Breast epithelium (tissue), 4 donors: ENCODE measurements at places on chromosomes 13 and 19. TPM values are rescaled to one million over a fixed set of nuclear protein-coding genes. Genes with fewer than 3 reads are reported as not detected.

DNA sequence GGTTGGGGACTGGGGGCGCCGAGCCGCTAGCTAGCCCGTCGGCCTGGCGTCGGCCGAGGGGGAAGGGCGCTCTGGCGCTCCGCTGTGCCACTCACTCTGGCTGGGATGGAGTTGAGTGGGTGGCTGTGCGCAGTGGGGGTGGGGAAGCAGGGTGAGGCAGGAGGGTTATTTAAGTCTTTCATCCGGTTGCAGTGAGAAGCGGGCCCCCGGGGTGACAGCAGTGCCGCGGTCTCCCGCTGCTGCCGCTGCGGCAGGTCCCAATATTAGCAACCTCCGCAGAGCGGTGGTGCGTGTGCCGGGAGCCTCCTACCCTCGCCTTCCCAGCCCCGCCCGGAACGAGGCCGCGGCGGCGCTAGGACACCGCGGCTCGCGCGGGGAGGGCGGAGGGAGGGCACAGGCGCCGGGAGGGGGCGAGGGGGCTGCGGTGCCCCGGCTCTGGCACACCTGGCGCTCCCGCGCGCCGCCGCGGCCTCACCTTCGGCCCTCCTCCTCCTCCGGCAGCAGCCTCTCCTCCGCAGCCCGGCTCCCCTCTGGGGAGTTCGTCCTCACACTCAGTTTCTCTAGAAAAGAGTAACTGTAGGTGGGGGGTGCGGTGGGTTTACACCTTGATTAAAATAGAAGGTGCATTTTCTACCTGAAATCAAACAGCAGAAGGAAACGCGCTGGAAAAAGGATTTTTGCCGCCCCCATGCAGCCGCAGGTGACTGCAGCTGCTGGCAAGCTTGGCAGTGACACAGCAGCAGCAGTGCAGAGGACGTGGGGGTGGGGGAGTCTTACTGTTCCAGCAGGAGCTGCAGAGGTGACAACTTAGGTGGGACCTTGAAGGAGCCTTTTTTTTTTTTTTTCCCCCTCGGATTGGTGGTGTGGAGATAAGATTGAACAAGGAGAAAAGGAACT is 4.5 kb downstream of the FGF9 start:
- peak overlapping the region; percentile 58 for H3K4me3 ChIP-seq
- H3K27ac ChIP-seq: no peak overlapping the region
- peaks cover 9% of the 10 kb centered on the region for H3K4me1 ChIP-seq
- H3K27me3 ChIP-seq: peaks cover 52% of the 10 kb centered on the region

DNA sequence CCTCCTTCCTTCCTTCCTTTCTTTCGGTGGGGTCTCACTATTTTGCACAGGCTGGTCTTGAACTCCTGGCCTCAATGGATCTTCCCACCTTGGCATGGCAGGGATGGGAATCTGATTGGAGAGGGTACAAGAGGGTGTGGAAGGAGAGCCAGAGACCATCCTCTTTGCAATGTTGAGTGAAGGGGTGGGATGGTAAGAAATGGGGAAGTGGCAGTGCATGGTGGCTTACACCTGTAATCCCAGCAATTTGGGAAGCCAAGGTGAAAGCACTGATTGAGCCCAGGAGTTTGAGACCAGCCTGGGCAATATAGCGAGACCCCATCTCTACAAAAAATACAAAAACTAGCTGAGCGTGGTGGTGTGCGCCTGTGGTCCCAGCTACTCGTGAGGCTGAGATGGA is 5.5 kb downstream of the BLOC1S3 start:
- no peak for DNase-seq
- no peaks in the 10 kb centered on the region for H3K36me3 ChIP-seq
- no peak overlapping the region for H3K27ac ChIP-seq
- H3K27me3 ChIP-seq: no peaks in the 10 kb centered on the region
- H3K4me3 ChIP-seq: no peak overlapping the region

DNA sequence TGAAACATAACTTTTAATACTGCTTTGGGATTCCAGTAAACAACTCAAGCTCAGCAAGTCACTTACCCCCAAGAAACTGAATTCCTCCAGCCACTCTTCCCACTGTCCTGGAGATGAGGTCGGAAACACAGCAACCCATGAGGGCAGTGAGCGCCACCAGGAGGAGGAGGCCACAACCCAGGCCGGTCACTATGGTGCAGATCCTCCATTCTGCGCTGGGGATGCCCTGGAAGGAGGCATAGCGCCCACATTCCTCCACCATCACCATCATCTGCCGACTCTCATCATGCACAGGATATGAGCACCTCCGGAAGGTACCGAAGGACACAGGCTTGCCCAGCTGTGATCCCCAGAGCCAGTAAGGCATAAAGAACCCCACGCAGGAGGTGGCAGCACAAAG is 2.2 kb downstream of the LHFPL6 start:
- no peaks in the 10 kb centered on the region for H3K27me3 ChIP-seq
- no peaks in the 10 kb centered on the region for H3K4me1 ChIP-seq
- H3K4me3 ChIP-seq: peak overlapping the region; percentile 97
- DNase-seq: no peak
- H3K36me3 ChIP-seq: no peaks in the 10 kb centered on the region

- DNase-seq: no peak
- H3K4me1 ChIP-seq: no peaks in the 10 kb centered on the region
- H3K36me3 ChIP-seq: no peaks in the 10 kb centered on the region
- H3K27me3 ChIP-seq: no peaks in the 10 kb centered on the region
- H3K27ac ChIP-seq: no peak overlapping the region
Measured at GRCh38 chr13:106274551-106275203, 260.8 kb downstream of the EFNB2 start.

- no peak overlapping the region for H3K27ac ChIP-seq
- no peak for DNase-seq
- no peaks in the 10 kb centered on the region for H3K36me3 ChIP-seq
- H3K27me3 ChIP-seq: no peaks in the 10 kb centered on the region
- H3K4me3 ChIP-seq: no peak overlapping the region
Measured at GRCh38 chr13:59259165-59260000, 904.3 kb downstream of the DIAPH3 start.

- H3K4me1 ChIP-seq: no peaks in the 10 kb centered on the region
- no peaks in the 10 kb centered on the region for H3K36me3 ChIP-seq
- no peak for DNase-seq
- no peak overlapping the region for H3K4me3 ChIP-seq
- H3K27me3 ChIP-seq: no peaks in the 10 kb centered on the region
Measured at GRCh38 chr13:48879432-48879831, 96.3 kb upstream of the FNDC3A start.

- no peaks in the 10 kb centered on the region for H3K4me1 ChIP-seq
- DNase-seq: no peak
- no peaks in the 10 kb centered on the region for H3K27me3 ChIP-seq
- no peaks in the 10 kb centered on the region for H3K36me3 ChIP-seq
Measured at GRCh38 chr19:12232961-12233360, 61.7 kb downstream of the ZNF44 start.

GRCh38 chr13:106369858-106370257 is 165.6 kb downstream of the EFNB2 start:
- no peak overlapping the region for H3K27ac ChIP-seq
- H3K4me1 ChIP-seq: no peaks in the 10 kb centered on the region
- no peaks in the 10 kb centered on the region for H3K36me3 ChIP-seq
- no peaks in the 10 kb centered on the region for H3K27me3 ChIP-seq
- H3K4me3 ChIP-seq: no peak overlapping the region

- no peaks in the 10 kb centered on the region for H3K4me1 ChIP-seq
- H3K36me3 ChIP-seq: no peaks in the 10 kb centered on the region
- no peak overlapping the region for H3K27ac ChIP-seq
- no peak for DNase-seq
- H3K4me3 ChIP-seq: no peak overlapping the region
Measured at GRCh38 chr13:26695360-26695705, 65.3 kb downstream of the GPR12 start.

DNA sequence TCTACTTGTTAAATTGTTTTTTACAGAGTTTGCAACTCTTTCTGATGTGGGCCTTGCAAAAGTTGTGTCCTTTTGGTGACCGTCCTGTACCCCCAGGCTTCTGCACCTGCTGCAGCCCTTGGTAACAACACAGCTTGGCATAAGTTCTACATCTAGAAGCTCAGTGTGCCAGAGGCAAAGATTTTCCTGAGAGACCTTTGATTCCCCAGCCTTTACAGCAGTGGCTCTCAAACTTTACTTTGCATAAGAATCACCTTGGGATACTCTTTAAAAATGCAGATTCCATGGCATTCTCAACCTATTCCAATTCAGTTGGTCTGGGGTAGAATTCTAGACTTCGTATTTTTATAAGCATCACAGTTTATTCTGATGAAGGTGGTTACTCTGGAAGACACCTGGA is 260.9 kb downstream of the DCT start:
- no peak overlapping the region for H3K27ac ChIP-seq
- no peak overlapping the region for H3K4me3 ChIP-seq
- DNase-seq: no peak
- H3K27me3 ChIP-seq: no peaks in the 10 kb centered on the region
- H3K36me3 ChIP-seq: no peaks in the 10 kb centered on the region

GRCh38 chr19:27765397-27765796 is 1447.6 kb downstream of the UQCRFS1 start:
- H3K27ac ChIP-seq: no peak overlapping the region
- H3K36me3 ChIP-seq: no peaks in the 10 kb centered on the region
- H3K4me3 ChIP-seq: no peak overlapping the region
- H3K4me1 ChIP-seq: no peaks in the 10 kb centered on the region
- no peak for DNase-seq
- no peaks in the 10 kb centered on the region for H3K27me3 ChIP-seq

DNA sequence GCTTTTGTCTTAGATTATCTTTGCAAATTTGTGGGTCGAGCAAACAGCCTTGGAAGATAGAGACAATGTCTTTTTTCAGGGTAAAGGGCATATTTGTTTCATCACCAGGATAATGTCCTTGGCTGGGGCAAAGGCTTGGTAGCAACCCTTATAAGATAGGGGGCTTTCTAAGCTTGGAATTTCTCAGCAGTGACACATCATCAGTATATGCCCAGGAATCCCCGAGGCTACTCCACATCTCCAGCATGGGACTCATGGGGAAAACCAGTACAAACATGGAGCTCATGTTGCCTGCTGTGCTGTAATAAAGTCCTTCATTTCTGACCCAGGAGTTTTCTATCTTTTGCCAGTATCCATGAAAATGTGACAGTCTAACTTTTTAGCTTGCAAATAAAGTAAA is 77.1 kb downstream of the DCLK1 start:
- DNase-seq: no peak
- no peaks in the 10 kb centered on the region for H3K27me3 ChIP-seq
- H3K36me3 ChIP-seq: no peaks in the 10 kb centered on the region

DNA sequence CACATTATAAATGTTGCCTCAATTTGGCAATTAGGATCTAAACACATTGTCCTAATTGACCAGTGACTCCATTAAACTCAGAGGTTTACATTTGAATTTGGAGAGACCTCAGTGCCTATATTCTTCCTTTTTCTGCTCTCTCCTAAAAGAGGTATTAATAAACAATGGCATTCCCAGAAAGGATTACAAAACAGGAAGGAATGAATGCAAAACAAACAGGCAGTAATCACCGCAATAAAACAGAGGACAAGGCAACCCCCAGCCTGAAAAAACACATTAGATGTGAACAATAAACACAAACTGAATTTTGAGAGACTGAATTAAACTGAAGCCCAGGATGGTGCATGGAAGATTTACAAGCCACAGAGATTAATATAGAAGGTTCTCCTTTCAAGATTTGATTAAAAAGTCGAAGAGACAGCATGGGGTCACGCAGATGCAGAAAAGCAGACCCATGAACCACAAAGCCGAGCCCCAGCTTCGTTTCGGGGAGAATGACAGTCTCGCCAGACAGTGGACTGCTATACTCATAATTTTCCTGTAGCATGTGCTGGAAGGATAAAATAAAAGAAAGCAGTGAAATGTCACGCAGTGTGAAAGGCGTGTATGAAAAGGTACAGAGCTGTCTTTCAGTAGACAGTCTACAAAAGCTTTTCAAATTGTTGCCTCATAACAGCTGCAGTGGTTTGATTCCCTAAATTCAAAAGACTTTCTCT is 503.0 kb downstream of the LIG4 start:
- H3K4me3 ChIP-seq: no peak overlapping the region
- H3K36me3 ChIP-seq: no peaks in the 10 kb centered on the region
- H3K27ac ChIP-seq: no peak overlapping the region
- DNase-seq: no peak
- H3K27me3 ChIP-seq: no peaks in the 10 kb centered on the region

The DHDH gene
- total RNA-seq: 0.96 TPM

The CLEC4G gene
- 3.7 TPM for total RNA-seq
